ENCODE measurements at places on chromosomes 16 and 17.

DNA sequence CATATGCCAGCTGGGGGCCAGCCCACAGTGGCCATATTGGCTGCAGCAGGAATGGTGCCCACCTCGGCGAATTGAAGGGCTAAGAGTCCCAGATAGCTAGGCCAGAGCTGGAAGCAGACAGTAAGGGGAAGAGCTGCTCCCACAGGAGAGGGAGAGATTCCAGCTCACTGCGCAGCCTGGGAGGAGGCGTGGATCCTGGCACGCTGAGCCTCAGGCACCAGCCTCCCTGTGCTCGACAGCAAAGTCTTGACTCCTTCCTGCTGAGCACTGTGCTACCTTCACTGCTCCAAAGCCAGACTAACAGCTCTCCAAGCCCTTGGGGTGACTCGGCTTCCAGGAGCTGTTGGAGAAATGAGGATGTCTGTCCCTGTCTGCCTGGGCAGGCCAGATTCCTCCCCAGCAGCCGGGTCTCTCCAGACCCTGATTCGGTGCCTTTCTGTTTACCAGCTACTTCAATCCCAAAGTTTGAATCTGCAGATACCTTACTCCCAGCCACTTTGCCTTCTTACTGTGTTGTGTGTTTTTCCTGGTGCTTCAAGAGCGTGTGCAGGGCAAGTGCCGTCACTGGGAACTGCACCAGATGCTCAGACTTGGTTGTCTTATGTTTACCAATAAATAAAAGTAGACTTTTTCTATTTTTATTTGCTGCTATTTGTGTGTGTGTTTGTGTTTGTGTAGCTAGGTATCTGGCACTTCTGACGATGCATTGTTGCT is 9.1 kb downstream of the CBX2 start:
- no peak for DNase-seq

GRCh38 chr16:29947897-29948296 is 14.0 kb upstream of the TMEM219 start:
- DNase-seq = no peak

DNA sequence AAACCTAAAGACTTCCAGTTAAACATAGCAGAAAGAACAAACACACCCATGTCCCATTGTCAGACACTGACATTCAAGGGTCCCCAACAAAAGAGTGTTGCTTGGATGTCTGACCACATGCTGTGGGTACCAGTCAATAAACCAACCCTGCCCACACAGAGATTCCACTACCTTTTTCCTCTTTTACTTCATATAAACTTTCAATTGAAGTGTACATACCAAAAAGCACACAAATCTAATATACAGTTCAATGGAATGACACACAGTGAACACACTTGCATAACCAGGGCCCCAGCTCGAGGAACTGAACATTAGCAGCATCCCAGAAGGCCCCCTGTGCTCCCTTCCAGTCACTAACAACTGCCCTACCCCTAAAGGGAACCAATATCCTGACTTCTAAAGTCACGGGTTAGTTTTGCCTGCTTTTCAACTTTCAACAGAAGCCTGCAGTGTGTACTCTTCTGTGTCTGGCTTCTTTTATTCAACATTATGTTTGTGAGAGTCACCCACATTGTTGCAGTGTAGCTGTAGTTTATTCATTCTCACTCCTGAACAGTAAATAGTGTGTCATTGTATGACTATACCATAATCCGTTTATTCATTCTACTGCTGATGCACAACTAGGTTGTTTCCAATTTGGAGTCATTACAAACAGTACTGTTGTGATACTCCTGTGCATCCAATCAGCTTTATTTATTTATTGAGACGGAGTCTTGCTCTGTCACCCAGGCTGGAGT is 18.0 kb downstream of the CFDP1 start:
- no peak for DNase-seq

DNA sequence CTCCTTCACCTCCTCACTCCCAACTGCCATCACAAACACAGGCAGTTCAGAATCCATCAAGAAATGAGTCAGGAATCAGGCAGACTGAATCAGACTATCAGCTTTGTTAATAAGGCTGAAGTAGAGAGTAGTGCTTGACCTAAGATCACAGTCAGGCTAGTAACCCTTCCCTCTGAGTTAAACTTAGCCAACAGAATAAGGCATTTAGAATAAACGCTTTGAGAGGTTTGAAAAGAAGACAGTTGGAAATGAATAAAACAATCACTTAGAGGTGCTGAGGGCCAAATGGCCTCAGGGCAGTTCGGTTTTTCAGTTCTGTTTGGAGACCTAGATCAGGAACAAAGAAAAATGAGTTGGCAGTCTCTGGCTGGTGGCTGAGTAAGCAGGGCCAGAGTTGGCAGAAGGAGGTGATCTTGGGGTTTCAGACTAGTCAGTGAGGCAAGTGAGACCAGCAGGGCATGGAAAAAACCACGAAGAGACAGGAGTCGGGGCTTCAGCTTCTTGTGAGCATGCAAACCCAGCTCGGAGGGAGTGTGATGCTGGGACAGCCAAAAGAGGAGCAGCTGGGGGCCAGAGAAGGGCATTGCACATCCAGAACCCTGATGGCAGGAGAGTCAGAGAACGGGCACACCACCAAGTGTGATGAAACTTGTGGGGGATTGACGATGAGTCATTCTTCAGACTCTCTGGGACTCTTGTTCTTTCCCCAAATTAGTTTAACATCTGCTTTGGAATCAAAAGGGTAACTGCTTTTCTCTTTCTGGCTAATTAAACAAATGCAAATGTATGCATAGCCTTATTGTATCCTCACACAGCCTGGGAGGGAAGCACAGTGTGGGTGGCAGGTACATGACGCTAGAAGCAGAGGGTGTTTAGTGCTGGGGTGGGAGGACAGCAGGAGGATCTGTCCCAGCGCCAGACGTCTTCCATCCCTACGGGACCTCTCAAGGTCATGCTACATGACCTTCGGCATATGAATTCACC is 54.8 kb downstream of the SPECC1 start:
- DNase-seq = peak; percentile 90

DNA sequence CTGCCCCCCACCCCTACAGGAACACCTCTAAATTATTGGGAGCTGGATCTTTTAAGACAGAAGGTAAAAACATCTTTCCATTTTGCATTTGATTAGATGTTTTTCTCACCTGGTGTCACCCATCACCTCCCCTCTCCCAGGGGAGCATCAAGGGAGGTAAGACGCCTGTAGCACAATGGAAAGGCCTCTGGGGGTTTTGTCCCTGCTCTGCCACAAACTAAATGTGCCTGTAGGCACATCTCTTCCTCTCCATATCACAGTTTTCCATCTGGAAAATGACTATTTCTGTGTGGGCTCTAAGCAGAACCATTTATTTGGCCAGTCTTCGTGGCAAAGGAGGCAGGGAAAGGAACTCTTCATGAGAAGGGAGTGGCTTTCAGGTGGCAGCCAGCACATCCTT is 76.6 kb downstream of the GNAO1 start:
- no peak for DNase-seq

GRCh38 chr17:72392056-72393010 is 271.5 kb downstream of the SOX9 start:
- DNase-seq = no peak

DNA sequence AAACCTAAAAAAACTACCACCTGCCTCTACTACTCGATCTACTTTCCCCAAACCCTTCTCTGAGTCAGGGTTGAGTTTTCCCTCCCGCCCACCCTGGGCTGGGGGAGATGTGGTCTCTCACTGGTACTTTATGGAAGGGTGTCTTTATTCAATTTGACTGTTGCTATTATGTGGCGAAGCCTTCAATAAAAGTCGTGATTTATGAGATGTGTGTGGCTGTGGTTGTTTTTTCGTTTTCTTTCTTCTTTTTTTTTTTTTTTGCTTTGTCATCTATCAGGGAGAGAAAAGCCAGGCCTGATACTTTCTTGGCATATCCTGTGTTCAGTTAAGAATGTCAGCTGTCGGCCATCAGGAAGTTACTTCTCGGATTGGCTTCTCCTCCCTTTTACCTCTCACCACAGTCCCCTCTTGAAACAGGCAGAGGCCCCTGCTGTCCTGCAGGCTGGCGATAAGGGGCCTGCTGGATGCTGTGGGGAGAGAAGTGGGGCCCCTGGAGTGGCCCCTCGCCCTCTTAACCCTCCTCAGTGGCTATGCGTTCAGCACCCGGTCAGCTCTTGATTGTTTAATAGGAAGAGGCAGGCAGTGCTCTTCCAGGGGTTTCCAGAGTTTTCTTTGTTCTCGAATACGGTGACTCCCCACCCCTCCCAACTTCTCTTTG is 123.0 kb downstream of the MSI2 start:
- DNase-seq = no peak

- DNase-seq = no peak
Measured at GRCh38 chr17:49388290-49388640, 26.2 kb upstream of the ZNF652 start.

DNA sequence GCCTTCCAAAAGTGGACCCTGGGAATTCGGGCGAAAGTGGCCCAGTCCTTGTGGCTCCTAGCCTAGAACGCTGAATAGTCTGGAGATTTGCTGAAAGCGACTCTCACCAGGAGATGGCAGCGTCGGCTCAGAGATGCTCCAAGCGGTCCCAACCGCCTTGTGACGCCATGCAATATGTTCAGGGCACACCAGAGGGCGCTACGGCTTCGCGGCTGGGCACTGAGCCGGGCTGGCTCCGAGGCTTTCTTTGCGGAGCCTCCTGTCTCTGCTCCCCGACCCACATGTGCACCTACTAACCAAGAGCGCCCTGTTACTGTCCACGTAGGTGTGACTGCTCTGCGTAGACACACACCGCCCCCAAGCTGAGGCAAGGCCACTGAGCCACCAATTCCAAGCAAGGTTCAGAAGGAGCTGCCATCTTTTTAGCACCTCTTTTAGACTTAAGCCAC is 36.9 kb downstream of the SYCE1L start:
- peak; percentile 69 for DNase-seq
